ENCODE measurements at places on chromosomes 7 and 10. TPM values are rescaled to one million over a fixed set of nuclear protein-coding genes. Genes with fewer than 3 reads are reported as not detected.

NAT16 gene
- total RNA-seq: not detected

NME8 gene
- total RNA-seq: not detected

ERVW-1 gene
- not detected for total RNA-seq

CYP2C19 gene
- not detected for total RNA-seq

OR2A42 gene
- total RNA-seq: not detected

GIMAP4 gene
- total RNA-seq: 406 TPM

GRCh38 chr10:113515161-113515560 lies 37.7 kb upstream of the HABP2 start:
- DNase-seq: no peak

- no peak for DNase-seq
Observed at GRCh38 chr7:24536682-24537081, 36.6 kb upstream of the PALS2 start.

- no peak for DNase-seq
Observed at GRCh38 chr7:137001041-137001440, 132.6 kb downstream of the CHRM2 start.

- DNase-seq: no peak
Observed at GRCh38 chr7:79540592-79540991, 87.1 kb upstream of the MAGI2 start.

DNA sequence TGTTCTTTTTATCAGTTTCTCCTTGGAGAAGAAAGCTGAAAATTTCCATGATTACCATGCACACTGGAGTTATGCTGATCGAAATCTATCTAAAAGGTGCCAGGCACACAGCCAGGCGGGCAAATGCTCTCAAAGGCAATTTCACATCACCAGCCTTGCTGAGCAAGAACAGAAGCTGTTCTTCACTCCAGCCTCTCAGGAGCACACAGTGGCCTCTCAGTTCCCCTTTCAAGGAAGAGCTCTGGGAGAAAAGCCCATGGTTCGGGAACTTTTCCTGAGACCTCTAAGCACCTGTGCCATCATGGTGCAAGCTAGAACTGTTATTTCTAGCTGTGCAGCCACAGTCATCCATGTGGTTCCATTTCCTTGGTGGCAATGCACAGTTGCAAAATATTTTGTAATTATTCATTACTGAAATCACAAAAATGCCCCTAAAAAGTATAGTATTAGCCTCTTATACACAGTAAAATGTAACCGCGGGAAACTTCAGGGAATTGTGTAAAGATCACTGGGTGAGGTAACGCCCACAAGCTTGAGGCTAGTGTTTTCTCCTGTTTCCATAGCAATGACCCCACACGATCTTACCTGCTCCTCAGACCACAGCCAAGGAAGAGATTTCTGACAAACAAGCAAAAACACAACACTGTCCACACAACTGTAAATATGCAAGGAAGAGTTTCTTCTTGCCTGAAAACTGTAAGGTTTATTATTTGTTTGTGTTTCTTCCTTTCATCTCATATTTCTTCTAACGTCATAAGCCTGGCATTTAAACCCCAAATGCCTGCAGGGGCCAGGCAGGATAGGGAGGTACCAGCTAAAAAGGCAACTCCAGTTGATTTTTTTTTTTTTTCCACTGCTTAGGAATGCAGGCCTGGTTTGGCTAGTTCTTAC lies 121.2 kb downstream of the FAM107B start:
- no peak for DNase-seq

- no peak for DNase-seq
Observed at GRCh38 chr10:128877936-128878335, 589.1 kb upstream of the MGMT start.

DNA sequence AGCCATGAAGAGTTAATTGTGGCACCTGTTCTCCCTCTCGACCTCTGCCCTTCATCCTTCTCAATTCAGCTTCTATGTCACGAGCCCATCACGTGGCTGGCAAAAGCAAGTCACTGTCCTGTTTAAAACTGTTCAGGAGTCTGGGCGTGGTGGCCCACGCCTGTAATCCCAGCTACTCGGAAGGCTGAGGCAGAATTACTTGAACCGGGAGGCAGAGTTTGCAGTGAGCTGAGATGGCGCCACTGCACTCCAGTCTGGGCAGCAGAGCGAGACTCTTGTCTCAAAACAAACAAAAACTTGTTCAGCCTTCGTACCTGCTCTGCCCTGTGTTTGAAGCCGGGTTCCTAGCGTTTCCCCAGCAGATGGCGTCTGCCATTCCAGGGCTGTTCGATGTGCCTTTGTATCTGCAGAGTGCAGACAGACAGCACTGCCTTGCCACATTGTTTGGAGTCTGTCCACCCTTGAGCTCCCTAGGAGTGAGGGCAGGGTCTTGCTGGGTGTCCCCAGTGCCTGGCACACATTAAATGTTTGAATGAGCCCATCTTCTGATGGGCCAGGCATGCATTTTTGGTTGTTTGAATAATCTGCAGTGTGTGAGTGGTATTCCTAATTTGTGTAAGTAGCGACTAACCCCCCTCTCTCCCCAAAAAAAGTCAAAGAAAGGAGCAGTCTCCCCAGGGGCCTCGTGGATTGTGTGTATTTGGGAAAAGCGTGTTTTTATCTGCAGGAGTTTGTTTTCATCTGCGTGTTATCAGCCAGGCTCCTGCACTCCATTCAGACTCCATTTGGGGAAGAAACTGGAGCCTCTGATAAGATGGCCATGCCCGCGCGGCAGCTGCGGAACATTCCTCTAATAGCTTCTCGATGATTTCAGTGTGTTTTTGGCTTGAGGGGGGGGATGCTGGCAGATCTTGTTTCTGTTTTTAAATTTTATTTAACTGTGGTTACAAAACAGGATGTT lies 61.2 kb downstream of the DNAJB6 start:
- DNase-seq: no peak

DNA sequence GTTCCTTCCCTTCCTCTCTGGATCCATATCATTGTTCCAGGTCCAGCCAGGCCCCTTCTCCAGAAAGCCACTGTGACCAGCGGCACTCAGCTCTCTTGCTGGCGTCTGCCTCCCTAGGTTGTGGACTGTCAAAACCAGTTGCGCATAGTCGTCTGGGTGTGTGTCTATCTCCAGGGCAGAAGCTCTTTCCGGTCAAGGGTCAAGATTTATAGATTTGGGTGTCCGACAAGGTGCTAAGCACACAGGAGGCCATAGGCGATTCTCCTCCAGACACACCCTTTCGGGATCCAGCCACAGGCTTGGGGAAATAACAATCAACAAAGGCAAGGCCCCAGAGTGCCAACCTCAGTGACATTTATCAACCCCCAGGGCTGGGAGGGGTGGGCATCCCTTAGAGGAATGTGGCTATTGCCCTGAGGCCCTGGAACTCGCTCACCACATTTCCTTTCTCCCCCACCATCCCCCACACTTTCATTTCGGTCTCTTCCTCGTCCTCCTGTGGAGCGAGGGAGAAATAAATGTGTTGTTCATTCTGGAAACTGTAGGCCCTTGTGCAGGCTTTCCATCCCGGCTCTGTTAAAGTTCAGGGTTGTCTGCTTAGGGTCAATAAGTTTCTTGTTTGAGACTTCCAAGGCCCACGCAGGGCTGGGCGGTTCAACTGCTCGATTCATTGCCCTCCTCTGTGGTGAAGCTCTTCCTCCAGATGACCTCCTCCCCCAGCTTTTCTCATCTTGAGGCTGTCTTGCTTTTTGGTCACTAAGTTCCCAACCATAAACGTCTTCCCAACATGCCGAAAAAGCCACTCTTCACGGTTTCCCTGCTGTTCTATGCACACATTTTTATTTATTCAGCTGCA lies 57.9 kb downstream of the AFAP1L2 start:
- no peak for DNase-seq

DNA sequence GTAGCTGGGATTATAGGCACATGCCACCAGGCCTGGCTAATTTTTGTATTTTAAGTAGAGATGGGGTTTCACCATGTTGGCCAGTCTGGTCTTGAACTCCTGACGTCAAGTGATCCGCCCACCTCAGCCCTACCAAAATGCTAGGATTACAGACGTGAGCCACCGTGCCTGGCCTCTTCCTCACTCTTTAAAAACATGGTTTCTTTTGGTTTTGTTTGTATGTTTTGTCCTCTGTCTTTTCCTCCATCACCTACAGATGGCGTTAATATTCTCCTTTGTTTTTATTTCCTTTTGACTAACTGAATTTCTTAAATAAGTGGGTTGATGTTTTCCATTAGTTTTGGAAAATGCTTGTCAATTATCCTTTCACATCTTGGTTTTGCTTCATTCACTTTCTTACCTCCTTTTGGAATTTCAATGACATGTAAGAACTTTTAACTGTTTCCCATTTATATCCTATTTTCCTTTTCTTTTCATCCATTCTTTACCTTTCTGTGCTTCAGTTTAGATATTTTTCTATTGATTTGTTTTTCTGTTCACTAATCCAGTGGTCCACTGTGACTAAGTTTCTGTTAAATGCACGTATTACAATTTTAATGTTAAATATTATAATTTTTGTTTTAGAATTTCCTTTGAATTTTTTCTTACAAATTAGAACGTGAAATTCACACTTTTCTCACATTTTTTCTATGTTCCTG lies 104.1 kb downstream of the ZNF467 start:
- DNase-seq: peak; percentile 7

DNA sequence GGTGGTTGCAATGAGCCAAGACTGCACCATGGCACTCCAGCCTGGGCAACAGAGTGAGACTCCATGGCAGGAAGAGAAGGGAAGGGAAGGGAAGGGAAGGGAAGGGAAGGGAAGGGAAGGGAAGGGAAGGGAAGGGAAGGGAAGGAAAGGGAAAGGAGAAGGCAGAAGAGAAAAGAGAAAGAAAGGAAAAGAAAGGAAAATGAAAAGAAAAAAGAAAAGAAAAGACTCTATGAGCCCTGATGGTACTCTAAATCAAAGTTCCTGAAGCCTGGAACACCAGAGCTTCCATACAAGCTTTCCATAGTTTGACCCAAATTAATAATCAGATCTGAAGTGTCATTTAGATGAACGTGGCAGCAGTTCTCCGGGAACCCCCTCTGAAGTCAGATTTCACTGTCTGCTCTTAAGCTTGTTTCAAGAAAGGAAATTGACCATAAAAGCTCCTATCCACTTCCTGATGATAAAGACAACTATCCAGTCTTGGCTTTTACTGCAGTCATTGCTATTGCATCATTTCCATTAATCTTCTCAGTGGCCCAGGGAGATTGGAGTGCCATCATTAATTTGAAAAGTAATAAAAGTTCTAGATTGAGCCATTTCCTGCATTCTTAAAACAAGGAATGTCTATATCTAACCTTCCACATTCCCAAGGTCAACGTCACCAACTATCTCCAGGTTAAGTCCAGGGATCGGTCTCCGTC lies 44.2 kb upstream of the FRMD4A start:
- DNase-seq: no peak

- no peak for DNase-seq
Observed at GRCh38 chr10:18620856-18621255, 30.5 kb downstream of the NSUN6 start.

GRCh38 chr7:431658-432111 lies 88.0 kb downstream of the PDGFA start:
- DNase-seq: no peak

- DNase-seq: no peak
Observed at GRCh38 chr10:120691625-120692024, 159.5 kb upstream of the WDR11 start.

DNA sequence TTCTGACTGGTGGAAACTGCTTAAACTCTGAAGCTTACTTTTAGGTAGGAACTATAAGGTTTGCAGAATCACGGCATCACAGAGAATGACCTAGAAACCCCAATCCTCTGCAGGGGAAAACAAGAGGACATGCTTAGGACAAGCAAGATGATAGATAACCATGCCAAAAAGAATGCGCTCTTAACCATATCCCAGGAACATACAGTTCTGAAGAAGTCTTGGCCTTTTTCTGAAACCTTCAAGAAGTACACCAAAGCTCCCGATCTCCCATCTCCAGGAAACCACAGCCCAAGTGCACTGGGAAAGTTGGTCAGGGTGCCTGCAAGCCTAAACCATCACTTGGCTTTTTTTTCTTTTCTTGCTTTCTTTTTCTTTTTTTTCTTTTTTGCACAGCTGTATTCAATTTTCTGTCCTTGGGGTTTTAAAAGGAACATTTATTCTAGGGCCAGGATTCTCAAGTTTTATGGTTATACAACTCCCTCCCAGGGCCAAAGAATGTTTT lies 12.2 kb upstream of the SVIL start:
- no peak for DNase-seq

DNA sequence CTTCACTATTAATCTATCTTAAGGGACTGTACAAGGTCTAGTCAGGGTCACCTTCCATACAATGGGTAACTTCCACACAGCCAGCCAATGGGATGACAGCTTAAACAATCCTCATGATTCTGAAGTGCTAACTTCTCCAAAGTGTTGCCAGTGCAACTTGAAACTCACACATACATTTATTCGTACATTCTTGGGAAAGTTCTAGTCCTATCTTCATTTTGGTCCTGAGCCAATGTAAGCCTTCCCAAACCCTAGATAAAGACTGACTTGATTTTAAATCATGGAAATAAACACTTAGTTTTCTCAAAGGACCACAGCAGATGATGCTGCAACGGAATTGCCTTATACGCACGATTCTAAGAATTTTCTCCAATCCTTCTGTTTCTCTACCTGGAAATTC lies 117.5 kb upstream of the COL1A2 start:
- no peak for DNase-seq

- no peak for DNase-seq
Observed at GRCh38 chr7:12093365-12093764, 117.7 kb upstream of the TMEM106B start.

DNA sequence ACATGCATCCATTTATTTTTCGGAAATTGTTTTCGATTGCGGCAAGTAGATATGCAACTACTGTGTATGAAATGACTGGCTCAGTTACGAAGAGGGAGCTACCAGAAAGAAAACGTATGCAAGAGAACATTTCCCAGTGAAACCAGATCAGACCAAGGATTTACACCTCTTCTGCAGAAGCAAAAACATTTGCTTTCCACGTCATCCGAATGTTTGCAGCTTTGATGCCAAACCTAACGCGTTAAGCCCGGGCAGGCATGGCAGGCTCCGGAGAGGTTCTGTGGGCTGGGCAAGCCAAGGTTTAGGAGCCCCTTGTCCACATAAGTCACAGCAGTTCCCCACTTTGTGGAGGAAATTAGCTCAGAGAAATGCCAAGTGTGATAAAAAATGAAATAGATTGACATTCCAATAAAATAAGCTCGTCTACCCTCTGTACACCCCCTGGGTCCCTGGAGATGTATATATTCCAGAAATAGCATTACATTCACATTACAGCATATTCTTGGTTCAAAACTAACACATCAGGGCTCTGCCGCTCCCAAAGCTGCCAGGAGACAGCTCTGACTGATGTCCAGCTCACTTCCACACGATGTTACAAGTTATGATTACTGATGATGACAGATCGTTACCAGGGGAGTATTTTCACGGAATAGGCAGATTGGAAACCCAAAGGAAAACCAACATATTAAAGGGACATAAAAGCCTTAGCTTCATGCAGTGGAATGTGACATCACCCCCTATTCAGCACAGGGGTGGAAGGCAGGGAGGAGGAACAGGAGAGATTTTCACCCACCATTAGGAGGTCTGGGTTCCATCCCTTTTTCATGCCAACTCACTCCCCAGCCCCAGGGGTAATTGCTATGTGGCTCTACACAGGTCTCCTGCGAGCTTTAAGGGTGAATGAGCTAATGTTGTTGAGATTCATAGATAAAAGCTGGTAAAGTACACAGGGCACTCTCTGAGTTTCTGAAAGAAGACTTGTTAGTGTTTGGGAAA lies 81.5 kb downstream of the LYZL1 start:
- DNase-seq: no peak

- no peak for DNase-seq
Observed at GRCh38 chr10:119191881-119192280, 13.3 kb upstream of the PRDX3 start.
